Erythroblast (primary cell): ENCODE measurements at places on chromosomes 6 and 20.

DNA sequence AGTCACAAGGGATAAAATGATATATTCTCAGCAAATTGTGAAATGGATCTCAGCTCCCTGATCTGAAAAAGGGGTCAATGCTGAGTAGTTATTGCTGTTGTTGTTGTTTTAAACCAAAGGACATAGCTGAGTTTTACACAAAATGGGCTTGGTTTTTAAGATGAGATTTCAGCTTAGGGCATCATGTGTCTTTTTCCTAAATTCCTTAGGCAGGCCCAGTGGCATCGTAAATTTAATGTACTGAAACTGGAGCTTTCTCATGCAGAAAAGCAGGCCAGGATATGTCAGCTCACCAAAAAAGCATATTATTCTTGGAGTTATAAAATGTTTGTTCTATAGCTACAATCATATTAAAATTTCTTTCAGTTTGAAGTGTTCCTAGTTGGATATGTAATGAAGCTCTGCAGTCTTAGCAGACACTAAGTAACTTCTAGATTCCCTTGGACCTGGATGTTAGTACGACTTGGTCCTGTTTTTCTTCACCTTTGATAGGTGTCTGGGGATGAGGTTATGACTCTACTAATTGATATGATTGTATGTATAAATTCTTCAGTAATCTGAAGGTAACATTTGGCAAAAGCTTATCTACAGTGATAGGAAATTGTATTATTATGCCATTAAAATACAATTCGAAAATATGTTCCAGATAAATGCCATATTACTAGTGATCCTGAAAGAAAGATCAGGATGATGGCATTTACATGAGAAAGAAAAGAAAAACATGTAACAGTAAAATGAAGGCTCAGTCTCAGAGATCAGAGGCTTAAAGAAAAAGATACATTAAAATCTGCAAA is 663.3 kb downstream of the RFPL4B start:
- no peak for DNase-seq

- peak; percentile 49 for DNase-seq
Measured at GRCh38 chr6:34154668-34155447, 9.0 kb upstream of the GRM4 start.

GRCh38 chr20:21342656-21343345 is 39.7 kb downstream of the XRN2 start:
- DNase-seq: no peak

DNA sequence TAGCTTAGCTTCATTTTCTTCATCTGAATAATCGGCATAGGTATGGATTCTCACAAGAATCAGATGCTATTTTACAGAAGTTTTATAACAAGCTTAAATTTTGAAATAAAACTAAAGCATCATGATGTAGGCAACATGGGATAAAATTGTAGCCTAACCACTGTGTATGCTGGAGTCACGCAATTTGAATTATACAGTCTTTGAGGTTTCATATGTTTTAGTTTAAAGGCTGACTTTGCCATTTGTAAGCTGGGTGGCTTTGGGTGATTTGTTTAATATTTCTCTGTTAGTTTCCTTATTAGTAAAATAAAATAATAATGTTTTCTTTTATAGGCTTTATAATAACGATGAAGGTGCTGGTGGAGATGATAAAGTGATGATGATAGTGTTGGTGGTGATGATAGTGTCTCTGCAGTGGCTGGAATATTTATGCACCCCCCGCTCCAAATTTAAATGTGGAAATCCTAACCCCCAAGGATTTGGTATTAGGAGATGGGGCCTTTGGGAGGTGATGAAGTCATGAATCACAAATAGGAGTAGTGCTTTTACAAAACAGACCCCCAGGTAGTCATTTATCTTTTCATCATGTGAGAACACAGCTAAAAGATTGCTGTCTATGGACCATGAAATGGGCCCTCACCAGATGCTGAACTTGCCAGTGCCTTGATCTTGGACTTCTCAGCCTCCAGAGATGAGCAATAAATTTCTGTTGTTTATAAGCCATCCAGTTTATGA is 42.0 kb downstream of the DOK5 start:
- DNase-seq: no peak

DNA sequence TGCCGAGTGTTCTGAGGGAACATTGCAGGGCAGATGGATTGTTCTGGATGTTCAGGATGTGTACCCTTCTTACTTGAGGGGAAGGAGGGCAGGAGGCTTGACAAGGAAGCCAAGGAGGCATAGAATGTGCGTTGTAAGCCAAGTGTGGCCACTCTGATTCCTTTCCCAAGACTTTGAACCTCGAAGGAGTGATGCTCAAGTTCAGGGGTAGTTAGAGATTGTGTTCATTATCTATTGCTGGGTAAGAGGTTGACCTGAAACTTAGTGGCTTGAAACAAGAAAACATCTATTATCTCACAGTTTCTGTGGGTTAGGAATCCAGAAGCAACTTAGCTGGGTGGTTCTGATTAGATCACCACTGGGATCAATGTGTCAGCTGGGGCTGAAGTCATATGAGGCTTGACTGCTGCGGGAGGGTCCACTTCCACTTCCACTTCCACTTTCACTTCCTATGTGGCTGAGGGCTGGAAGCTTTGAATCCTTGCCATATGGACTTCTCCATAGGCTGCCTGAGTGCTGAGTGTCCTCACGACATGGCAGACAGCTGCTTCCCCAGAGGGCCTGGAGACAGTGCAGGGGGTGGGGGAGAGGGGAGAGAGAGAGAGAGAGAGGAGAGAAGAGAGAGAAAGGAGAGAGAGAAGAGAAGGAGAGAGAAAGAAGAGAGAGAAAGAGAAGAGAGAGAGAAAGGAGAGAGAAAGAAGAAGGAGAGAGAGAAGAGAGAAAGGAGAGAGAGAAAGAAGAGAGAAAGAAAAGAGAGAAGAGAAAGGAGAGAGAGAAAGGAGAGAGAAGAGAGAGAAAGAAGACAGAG is 6.9 kb upstream of the CD40 start:
- DNase-seq: peak; percentile 46

- DNase-seq: no peak
Measured at GRCh38 chr6:161547617-161548016, 273.8 kb upstream of the AGPAT4 start.

DNA sequence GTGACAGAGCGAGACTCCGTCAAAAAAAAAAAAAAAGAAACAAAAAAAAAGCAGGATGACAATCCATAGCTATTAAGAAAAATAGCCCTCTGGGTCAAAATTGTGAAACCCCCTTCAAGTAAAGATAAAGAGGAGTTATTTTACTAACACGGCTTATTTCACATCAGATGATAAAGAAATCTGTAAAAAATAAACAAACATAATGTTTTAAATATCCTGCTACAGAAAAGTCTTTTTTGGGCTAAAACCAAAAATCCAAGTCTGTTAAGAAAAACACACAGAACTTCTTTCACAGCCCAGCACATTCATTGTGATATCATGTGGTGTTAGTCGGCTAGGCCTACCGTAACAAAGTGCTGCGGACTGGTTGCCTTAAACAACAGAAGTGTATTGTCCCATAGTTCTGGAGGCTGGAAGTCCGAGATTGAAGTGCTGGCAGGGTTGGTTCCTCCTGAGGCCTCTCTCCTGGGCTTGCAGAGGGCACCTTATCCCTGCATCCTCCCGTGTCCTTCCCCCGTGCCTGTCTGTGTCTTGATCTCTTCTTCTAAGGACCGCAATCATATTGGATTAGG is 239.2 kb upstream of the TAB2 start:
- no peak for DNase-seq

GRCh38 chr6:166411721-166412151 is 29.0 kb upstream of the MPC1 start:
- DNase-seq: no peak

DNA sequence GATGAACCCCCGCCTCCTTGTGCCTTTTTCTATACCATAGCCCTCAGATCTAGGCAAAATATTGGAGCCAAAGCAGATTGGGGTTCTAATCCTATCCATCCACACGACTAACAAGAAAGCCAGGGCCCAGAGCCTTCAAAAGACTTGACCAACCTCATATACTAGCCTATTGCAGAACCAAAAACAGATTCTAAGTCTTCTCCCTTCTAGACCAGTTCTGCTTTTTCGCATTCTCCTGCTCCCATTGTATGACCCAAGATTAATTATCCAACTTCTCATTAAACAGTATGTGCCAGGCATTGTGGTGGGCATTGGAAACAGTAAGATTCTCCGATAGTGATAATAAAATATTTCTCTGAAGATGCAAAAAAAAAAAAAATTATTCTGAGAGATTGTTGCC is 113.7 kb upstream of the JARID2 start:
- no peak for DNase-seq

GRCh38 chr6:57242505-57242904 is 20.4 kb upstream of the RAB23 start:
- no peak for DNase-seq

DNA sequence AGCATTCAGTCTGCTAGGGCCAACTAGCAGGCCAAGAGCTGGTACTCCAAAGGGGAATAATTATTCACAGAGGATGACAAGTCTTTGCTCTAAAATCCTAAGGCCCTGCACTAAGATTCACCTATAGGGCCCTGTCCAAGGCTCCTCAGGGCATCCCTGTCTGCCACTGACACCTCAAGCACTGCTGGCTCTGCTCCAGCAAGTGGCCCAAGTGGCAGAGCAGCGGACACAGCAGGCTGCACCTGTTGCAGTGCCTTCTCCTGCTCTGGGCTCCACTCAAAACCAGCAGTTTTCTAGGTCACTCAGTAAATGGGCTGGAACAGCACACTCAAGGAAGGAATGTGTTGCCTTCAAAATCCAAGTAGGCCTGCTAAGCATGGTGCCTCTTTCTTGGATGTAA is 36.4 kb upstream of the SMOC2 start:
- no peak for DNase-seq

DNA sequence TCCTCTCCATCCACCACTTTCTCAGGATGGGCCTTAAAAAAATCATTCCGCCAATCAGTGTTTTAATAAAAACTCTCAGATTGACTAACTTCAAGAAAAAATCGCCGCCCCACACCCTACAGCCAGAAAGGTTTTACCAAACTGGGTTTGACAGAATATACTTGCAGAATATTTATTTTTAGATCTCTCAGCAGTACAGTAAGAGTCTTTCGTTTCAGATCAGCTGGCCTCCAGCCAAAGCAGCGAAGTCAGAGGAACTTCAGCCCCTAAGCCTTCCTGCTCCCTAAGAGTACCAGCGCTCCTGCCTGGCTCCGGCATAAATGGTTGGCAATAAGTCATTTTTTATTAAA is 24.7 kb downstream of the TBC1D7 start:
- DNase-seq: peak; percentile 63

GRCh38 chr6:26043384-26044139 is 43.7 kb upstream of the HFE start:
- DNase-seq: peak; percentile 98

DNA sequence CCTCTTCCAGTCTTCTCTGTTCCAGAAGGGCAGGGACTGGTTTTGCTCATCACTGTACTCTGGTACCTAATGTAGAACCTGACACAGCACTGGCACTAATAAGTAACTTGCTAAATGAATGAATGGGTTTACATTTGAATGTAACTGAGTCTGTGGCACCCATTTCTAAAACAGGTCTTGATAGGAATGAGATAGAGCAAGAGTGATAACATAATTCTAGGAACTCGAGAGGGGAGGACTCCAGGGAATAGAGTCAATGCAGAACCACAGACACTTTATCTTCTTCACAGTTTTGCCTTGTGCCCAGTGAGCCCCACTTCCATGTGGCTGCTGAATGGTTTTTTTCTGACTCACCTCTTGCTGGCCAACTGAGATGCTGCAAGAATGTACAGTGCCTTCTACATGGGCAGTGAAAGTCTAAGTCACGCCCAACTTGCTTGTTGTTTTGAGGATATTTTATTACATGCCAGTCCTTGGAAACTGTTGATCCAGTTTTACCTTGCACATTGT is 61.1 kb downstream of the TBC1D7 start:
- no peak for DNase-seq

- peak; percentile 19 for DNase-seq
Measured at GRCh38 chr20:35871259-35871771, 83.0 kb downstream of the SCAND1 start.

DNA sequence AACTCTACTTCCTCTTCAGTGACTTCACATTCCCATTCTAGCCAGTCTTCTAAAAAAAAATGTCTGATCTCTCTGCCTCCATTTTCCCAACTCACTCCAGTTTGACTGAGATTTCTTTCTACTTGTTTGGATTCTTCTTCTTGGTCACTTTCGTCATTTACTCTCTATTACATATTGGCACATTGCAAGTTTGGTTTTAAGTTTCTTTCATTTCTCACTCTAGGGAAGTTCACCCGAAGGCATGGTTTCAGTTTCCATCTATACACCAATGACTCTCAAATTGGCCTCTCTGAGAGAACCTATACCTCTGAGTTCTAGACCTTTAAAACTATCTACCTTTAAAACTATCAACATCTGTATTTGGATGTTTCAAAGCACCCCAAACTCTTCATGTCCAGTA is 51.3 kb downstream of the CD109 start:
- DNase-seq: no peak

- DNase-seq: no peak
Measured at GRCh38 chr6:168709991-168710390, 269.0 kb downstream of the SMOC2 start.

- peak; percentile 96 for DNase-seq
Measured at GRCh38 chr6:26045065-26045927, 41.9 kb upstream of the HFE start.

DNA sequence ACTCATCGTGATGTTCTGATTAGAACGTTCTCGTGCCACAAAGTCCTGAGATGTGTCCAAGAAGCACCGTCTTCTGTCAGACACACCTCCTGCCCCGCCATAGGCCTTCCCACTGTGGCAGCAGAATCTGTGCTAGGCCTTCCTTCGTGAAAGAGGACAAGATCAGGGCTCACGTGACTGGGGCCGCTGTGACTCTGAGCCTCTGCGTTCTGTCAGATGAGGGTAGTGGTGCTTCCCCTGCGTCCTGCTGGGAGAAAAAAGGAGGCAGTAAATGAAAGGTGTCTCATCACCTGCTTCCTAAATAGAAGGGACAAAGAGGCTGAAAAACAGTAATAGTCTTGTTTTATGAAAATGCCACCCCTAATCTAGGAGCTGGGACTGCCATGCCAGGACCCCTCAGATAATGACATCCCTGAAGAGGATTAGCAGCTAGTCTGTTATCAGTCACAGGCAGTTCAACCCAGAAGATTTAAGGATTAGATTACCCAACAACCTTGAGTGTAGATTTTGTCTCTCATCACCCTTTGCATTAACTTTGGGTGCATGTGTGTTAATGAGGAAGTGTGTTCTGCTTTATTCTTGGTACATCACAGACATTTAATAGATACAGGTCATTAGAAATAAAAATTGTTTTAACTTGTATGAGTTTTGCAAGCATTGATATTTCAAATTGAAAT is 4.1 kb downstream of the DNAJC5 start:
- DNase-seq: peak; percentile 48

DNA sequence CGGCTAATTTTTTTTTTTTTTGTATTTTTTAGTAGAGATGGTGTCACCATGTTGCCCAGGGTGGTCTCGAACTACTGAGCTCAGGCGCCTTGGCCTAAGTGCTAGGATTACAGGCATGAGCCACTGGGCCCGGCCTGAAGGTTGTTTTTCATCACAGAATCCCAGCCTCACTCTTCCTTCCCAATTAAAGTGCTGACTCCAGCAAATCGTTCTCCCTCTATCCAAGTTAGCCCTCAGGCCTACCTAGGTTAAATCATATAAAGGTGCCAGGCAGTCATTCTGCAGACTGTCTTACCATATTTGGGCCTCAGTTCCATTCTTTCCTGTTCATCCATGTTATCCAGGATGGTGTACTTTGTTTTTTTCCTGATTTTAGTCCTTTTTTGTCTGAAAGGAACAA is 56.4 kb downstream of the ALDH5A1 start:
- DNase-seq: no peak

GRCh38 chr20:40982415-40983145 is 46.0 kb upstream of the TOP1 start:
- no peak for DNase-seq
